A549 (cell line): ENCODE measurements at places on chromosomes 5 and 9. TPM values are rescaled to one million over a fixed set of nuclear protein-coding genes. Genes with fewer than 3 reads are reported as not detected.

CCNJL gene
- polyA plus RNA-seq: 6.6 to 8.4 TPM (median 7.4 TPM) in 3 replicates

ITGA2 gene
- polyA plus RNA-seq: 8.5 to 9.7 TPM (median 9.3 TPM) in 3 replicates

CFAP90 gene
- polyA plus RNA-seq: 0.17 to 0.28 TPM (median 0.28 TPM) in 3 replicates

RXRA gene
- 22.0 to 23.9 TPM (median 22.5 TPM) in 3 replicates for polyA plus RNA-seq

TNFSF15 gene
- polyA plus RNA-seq: 1.6 to 3.1 TPM (median 2.8 TPM) in 3 replicates

MAST4 gene
- polyA plus RNA-seq: 1.1 to 1.2 TPM (median 1.1 TPM) in 3 replicates

SLC45A2 gene
- polyA plus RNA-seq: not detected in 3 replicates

PDCD1LG2 gene
- polyA plus RNA-seq: 0.53 to 0.82 TPM (median 0.79 TPM) in 3 replicates

- no peak for DNase-seq
Measured at GRCh38 chr5:172691886-172692285, 50.8 kb downstream of the NEURL1B start.

- no peak for DNase-seq
Measured at GRCh38 chr9:98709968-98710965, 1.5 kb upstream of the GABBR2 start.

- DNase-seq: no peak
Measured at GRCh38 chr5:21918451-21918850, 934.7 kb downstream of the CDH12 start.

DNA sequence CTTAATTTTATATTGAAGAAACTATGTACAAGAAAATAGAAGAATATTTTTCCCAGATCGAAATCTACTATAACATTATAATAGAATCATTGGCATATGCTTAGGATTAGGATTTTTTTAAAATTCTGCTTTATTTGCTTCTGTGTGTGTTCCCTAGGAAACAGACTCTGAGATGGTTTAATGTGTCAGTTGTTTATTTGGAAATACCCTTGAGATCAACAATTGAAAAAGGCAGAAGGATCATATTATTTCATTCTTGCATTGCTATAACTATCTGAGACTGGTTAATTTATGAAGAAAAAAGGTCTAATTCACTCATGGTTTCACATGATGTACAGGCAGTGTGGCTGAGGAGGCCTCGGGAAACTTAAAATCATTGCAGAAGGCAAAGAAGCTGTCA is 622.6 kb downstream of the PRR16 start:
- no peak for DNase-seq

DNA sequence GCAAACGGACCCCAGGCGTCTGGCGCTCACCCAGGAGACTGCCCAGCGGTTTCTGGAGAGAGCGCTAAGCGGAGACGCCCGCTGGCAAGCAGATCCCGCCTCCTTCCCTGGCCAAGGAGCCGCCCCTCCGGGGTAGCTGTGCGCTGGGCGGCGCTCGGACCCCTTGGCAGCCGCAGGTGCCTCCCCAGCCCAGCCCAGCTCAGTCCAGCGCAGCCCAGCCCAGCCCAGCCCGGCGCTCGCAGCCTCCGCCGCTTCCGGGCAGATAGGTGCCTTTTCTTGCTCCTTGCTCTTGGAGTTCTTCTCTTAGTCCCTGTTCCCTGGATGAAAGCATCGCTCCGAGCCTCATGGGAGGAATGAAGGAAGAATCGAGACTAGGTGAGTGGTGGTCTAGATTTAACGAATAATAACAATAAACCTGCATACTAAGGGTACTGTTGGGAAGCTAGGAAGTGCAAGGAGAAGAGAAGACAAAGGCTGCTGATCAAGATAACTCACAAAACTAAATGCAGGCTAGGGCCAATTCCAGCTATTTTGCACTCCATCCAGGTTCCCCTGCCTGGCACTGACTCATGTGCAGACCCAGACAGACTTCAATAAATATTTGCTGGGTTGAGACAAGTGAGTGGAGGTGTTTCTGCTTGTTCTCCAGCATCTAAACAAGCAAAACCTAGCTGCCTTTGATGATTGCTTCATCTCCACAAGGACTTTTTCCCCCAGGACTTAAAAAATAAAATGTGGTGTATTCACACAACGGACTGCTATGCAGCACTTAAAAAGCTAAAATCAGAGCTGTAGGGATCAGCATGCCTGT is at the start of gene STK32A:
Gene STK32A (plus strand): TSS at position 202 of the 811 bp plus-strand sequence. CDS start 4,609 bp downstream, outside the sequence.
- DNase-seq: no peak

DNA sequence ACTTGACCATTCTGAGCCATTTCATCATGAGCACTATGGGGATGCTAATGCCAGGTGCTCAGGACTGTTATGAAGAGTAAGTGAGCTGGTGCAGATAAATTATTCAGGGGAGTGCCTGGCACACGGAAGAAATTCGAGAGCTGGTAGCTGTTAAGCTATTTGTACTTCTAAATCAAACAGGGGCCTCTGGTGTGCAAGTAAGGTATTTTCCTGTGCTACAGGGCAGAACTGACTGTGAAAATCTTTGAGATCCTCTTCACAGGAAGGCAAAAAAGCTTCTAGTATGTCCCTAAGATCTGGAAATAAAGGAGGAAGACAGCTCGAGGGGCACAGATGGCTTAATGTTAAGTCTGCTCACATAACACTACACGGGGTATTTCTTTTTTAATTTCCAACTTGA is 106.3 kb upstream of the SPOCK1 start:
- no peak for DNase-seq

GRCh38 chr5:158701406-158702177 is 398.1 kb downstream of the EBF1 start:
- DNase-seq: peak; percentile 35

DNA sequence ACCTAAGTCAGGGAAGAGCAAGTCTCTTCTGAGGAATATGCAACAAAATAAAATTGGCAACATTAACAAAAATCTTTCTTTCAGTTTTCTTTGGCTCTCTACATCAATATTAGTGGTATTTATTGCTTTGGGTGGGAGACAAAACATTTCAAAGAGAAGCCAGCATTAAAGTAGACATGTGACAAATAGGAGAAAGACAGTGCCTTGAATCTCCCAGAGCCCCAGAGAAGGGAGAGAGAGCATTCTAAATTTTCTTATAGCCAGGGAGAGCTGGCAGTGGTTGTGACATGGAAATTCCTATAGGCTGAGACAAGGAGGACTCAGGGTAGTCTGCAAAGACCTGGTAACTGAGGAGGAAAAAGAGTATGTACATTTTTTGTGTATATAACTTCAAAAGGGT is 79.4 kb upstream of the NREP start:
- no peak for DNase-seq

DNA sequence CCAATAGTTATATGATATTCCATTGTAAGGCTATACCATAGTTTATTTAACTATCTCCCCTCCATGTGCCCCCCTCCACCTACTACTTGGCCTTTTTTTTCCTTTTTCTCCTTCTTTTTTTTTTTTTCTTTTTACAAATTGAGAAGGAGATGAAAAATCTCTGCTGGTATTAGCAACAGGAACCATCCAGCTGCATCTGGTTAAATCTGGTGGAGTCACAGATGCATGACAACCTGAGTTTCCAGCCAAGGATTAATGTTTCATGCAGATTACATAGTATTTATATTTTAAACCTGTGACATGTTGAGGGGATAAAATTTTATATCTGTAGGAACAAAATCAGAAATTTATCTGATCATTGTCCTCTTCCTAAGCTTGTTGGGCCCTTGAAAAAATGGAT is 128.5 kb upstream of the IQGAP2 start:
- DNase-seq: no peak
